PC-3 (cell line): ENCODE measurements at places on chromosomes 3 and 15. TPM values are rescaled to one million over a fixed set of nuclear protein-coding genes. Genes with fewer than 3 reads are reported as not detected.

DNA sequence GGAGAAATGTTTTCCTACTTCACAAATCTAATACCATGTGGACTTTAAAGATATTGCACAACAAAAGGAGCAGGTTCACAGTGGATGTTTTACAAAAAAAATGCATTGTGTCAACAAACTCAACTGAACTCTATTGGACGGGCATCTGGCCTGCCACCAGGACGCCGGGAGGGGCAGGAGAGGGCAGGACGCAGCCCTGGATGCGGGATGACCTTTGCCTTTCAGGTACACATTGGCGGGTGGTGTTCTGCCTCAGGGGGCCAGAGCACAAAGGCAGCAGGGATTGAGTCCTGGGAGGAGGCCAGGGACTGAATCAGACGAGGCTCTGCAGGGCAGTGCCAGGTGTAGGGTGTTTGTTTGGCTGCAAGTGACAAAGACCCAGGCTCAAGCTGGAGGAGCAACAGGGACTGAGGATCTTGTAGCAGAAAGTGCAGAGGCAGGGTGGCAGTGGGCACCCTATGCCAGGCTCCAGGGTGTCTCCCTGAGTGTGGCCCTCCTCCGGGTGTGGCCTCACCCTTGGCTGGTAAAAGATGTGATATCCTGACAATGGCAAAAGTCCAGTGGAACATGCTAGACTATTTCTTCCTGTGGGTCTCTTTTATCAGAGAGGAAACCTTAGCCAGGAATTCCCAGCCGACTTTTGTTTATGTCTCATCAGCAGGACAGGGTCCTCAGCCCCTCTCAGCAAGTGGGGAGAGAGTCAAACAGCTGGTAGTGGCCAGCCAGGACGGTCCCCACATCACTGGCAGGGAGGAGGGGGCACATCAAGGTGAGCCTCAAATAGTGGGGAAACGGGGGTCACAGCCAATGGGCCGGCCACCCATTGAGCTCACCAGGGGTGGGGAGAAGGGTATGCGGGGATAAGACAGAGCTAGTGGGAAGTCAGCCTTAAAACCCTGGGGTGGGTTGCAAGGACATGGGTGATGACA lies 29.7 kb upstream of the KLF13 start:
- peak; percentile 90 for DNase-seq

- no peak for DNase-seq
Measured at GRCh38 chr15:48059791-48060190, 61.0 kb upstream of the SLC24A5 start.

GRCh38 chr3:12148183-12148940 lies 10.3 kb downstream of the TIMP4 start:
- no peak for DNase-seq

GRCh38 chr15:72925661-72926060 lies 126.6 kb upstream of the NEO1 start:
- no peak for DNase-seq

DNA sequence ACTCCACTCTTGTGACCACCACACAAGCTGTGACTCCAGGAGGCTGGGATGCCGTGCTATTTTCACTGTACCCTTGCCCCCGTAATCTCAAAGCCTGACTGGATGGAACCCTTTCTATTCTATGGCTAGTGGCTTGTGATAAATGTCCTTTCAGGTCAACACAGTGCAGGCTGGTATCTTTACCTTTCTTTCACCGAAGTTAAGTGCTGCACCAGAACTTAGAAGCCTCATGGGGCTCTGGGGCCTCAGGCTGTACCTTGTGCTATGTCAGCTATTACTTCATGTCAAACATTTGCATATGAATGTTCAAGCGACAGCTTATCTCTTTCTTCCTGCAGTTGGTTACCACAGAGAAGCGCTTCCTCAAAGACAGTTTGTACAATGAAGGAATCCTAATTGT lies 66.8 kb downstream of the RPL39L start:
- DNase-seq: no peak

Gene C2CD4A
- 0.11 and 0.52 TPM in 2 replicates for total RNA-seq

Gene TMEM108
- total RNA-seq: not detected in 2 replicates

Gene CCDC54
- not detected in 2 replicates for total RNA-seq

Gene NLGN1
- total RNA-seq: 0.77 and 0.92 TPM in 2 replicates
